Stimulated activated CD4-positive, alpha-beta T cell treated with anti-CD3 and anti-CD28 coated beads, Interleukin-15, amount 100 ng/mL, for 48 hours (primary cell): ENCODE measurements at places on chromosomes 5 and 9.

DNA sequence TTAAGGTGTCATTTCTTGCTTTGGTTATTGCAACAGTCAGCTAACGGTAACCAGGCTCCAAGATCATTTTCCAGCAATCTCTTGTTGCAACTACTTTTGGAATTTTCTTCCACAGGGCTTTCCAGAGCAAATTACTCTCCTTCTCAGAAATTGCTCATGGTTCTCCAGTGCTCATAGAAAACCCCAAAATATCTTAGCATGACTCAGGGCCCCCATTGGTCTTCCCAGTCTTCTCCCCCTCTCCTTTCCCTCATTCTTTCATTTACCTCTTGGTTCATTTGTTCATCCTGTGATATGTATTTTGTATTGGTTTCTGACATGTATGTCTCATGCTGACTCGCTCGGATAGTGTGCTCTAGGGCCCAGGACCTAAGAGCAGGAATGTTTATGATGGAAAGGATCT lies 35.6 kb downstream of the WWC1 start:
- no peak for DNase-seq

- no peak for DNase-seq
Observed at GRCh38 chr5:19927919-19928318, 60.1 kb downstream of the CDH18 start.

DNA sequence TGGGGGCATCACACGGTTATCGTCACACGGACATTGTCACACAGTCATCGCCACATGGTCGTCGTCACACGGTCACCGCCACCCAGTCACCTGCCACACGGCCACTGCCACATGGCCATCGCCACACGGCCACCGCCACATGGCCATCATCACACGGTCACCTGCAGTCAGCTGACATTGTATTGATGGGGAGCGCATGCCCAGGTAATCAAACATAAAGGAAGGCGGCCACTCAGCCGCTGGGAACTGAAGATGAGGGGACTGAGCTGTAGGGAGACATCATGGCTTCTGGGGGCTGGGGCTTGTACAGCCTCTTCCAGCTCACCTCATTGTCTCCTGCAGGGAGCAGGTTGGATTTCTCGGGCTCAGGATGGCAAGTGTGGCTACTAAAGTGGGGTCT lies 49.2 kb downstream of the MRPL36 start:
- DNase-seq = no peak

DNA sequence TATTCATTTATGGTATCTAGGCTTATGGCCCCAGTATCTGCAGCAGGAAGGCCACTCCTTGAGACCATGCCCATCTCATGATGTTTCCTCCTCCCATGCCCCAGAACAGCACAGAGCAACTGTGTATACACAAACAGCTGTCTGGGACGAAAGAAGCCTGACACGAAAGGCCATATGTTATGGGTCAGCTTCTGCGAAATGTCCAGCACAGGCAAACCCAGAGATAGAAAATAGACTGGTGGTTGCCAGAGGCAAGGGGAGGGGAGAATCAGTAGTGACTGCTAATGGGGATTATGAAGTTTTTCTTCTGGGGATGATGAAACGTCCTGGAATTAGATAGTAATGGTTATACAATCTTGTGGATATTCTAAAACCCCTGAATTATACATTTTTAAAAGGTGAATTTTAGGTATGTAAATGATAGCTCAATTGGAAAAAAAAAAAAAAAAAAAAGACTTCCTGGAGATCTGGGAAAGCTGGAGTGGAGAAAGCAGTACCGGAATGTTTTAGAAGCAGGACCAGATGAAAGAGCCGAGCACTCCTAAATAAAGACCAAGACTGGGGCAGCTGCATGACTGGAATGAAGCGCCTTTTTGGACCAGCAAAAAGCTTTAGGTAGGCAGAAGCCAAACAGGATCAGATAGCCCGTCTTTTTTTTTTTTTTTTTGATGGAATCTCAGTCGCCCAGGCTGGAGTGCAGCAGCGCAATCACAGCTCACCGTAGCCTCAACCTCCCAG lies 29.2 kb downstream of the PCDHGC5 start:
- DNase-seq = no peak

DNA sequence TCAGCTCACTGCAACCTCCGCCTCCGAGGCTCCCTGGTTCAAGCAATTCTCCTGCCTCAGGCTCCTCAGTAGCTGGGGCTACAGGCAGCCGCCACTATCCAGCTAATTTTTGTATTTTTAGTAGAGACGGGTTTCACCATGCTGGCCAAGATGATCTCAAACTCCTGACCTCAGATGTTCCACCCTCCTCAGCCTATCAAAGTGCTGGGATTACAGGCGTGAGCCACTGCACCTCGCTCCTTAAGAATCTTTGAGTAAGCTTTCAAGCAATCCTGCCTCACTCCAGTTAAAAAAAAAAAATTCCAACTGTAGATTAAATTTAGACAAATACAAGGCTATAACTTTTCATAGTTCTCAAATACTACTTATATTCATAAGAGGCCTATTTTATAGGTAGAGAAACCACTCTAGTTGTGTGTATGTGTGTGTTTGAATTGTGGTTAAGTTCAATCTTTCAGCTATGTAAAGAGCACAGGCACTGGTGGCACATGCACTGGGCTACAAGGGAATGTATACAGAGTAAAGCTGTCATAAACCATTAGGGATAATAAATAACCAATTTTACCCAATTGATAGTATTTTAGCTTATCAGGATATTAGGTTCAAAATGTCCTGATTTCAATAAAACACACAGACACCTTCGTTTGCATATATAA lies 50.6 kb upstream of the RAPGEF6 start:
- no peak for DNase-seq

- no peak for DNase-seq
Observed at GRCh38 chr5:180555168-180555921, 36.0 kb downstream of the SCGB3A1 start.

DNA sequence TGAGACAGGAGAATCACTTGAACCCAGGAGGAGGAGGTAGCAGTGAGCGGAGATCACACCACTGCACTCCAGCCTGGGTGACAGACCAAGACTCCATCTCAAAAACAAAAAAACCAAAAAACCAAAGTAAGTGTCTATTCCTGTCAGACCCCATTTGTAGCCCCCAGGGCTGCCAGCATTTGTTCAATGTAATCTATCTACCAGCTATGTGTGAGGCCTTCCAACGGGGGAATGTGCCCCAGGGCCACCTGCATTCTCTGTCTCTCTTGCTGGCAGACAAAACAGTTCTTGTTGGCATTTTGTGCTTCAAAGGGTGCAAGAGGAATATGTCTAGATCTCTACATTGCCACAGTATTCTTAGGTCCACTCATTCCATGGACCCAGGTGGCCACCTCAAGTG lies 34.1 kb downstream of the CD14 start:
- DNase-seq = no peak

- no peak for DNase-seq
Observed at GRCh38 chr5:164934561-164934960, 1429.1 kb downstream of the MAT2B start.

DNA sequence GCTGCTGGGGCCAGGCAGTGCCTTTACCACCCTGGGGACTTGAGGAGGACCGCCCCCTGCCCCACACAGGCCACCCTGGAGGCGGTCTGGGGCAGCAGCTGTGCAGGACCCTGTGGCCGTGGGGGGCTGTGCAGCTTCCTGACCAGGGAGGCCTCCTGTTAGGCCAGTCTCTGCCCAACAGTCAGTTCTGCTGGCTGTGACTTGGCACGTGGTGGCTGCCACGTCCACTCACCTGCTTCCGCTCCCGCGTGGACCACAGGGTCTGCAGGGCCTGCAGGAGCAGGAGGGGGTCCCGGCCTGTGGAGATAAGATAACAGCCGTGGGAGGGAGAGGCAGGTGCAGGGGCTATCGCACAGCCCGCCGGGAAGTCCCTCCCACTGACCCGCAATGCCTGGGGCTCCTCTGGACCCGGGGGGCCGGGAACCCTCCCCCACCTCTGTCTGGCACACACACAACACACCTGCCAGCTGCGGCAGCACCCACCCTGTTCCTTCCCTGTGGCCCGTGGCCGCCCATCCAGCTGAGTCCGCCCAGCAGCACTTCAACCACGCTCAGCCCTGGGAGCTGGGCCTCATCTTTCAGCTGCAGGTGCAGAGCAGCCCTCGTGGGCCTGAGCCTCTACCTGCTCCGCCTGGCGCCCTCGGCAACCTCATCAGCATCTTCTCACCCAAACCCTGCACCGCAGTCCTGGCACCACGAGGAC lies 39.7 kb downstream of the EXD3 start:
- DNase-seq = no peak

- DNase-seq = no peak
Observed at GRCh38 chr5:76649140-76649539, 25.9 kb upstream of the F2RL2 start.

GRCh38 chr5:110194191-110194590 lies 504.5 kb downstream of the MAN2A1 start:
- DNase-seq = no peak
